ENCODE measurements at places on chromosomes 1 and 21.

GRCh38 chr1:217897100-217897499 lies 266.0 kb downstream of the SPATA17 start:
- DNase-seq: no peak

DNA sequence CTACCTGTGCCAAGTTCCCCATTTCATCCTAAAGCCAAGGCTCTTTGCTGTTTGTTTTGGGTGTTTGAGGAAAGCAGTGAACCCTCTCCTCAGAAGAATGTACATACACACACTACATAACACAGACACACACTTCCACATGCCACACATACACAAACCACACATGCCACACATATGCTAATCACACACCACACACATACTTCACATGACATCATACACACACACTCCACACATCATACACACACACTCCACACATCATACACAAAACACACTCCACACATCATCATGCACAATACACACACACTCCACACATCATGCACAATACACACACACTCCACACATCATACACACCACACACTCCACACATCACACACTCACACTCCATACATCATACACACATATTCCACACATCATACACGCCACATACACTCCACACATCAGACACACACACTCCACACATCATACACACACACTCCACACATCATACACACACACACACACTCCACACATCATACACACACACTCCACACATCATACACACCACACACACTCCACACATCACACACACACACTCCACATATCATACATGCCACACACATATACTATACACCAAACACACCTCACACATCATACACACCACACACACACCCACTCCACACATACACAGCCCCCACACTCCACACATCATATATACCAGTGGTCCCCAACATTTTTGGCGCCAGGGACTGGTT lies 22.7 kb upstream of the ZNF436 start:
- DNase-seq: no peak

GRCh38 chr1:116374353-116375147 lies 1.5 kb downstream of the ATP1A1 start:
- no peak for DNase-seq

DNA sequence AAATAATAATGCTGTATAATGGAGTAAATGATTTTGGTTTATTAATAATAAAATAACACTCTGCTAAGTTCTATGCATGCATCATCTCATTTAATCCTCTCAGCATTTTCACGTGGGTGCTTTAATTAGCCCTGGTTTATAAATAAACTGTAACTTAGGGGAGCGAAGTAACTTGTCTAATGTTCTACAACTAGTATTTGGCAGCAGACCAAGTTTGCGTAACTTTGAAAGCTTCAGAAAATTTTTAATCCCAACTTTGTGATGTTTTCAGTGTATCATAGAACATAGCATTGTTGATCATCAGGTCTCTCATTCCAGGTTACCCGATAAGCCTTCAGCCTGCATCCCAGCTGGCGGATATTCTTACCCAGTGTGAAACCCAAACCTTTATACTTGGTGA lies 322.4 kb upstream of the SGIP1 start:
- DNase-seq: no peak

- no peak for DNase-seq
Observed at GRCh38 chr1:244820131-244820530, 15.3 kb upstream of the COX20 start.

Measured in inflammatory macrophage treated with lipopolysaccharide for 1 hour (primary cell).